Activated naive CD8-positive, alpha-beta T cell treated with anti-CD3 and anti-CD28 coated beads, Interleukin-2, amount 10 ng/mL, durations not matched to agents 7 days and 5 days (primary cell): ENCODE measurements at places on chromosomes 5 and 9. TPM values are rescaled to one million over a fixed set of nuclear protein-coding genes. Genes with fewer than 3 reads are reported as not detected.

The PTGS1 gene
- 1.6 TPM for total RNA-seq

The EGFLAM gene
- not detected for total RNA-seq

The SPATA31A3 gene
- not detected for total RNA-seq

The SPDL1 gene
- total RNA-seq: 37.4 TPM

The GABRP gene
- total RNA-seq: not detected

The ADAMTSL1 gene
- total RNA-seq: not detected

The SOX30 gene
- 0.09 TPM for total RNA-seq

The MLANA gene
- not detected for total RNA-seq

The TAF1L gene
- total RNA-seq: 0.06 TPM

The LPAR1 gene
- not detected for total RNA-seq

- H3K27me3 ChIP-seq: no peaks in the 10 kb centered on the region
- H3K36me3 ChIP-seq: no peaks in the 10 kb centered on the region
- DNase-seq: no peak
- no peak overlapping the region for H3K27ac ChIP-seq
Measured at GRCh38 chr5:123813937-123814624, 302.1 kb downstream of the CSNK1G3 start.

GRCh38 chr5:168844922-168845296, 265.7 kb upstream of the PANK3 start:
- no peaks in the 10 kb centered on the region for H3K36me3 ChIP-seq
- no peak overlapping the region for H3K27ac ChIP-seq
- peaks cover 37% of the 10 kb centered on the region for H3K27me3 ChIP-seq
- H3K4me1 ChIP-seq: peaks cover under 1% of the 10 kb centered on the region

GRCh38 chr5:147400126-147400809, 109.6 kb downstream of the DPYSL3 start:
- DNase-seq: no peak
- no peaks in the 10 kb centered on the region for H3K27me3 ChIP-seq
- H3K27ac ChIP-seq: no peak overlapping the region
- H3K36me3 ChIP-seq: no peaks in the 10 kb centered on the region

DNA sequence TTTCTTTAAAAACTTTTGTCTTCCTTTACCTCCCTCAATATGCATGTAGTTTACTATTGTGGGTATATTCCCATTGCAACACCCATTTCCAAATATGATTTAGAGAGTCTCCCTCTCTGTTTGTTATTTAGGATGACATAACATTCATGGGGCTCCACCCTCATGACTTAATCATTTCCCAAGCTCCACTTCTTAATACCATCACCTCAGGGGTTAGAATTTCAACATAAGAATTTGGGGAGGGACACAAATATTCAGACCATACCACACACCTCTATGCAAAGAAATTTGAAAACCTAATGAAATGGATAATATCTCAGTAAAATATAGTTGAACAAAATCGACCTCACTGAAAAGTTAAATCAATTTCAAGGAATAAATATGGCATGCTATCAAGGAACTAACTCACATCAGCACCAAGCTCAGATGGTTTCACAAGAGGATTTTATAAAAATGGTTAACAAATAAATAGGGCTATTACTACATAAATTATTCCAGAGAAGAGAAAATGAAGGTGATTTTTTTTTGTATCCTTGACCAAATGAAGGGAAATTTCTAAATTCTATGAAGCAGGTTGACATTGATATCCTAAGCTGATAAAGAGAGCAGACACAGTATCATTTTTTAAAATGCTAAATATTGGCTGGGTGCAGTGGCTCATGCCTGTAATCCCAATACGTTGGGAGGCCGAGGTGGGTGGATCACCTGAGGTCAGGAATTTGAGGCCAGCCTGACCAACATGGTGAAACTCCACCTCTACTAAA, 20.2 kb upstream of the UBTD2 start:
- peaks cover 13% of the 10 kb centered on the region for H3K27me3 ChIP-seq
- no peak overlapping the region for H3K27ac ChIP-seq
- no peak for DNase-seq
- no peak overlapping the region for H3K4me3 ChIP-seq
- no peaks in the 10 kb centered on the region for H3K4me1 ChIP-seq
- H3K36me3 ChIP-seq: no peaks in the 10 kb centered on the region

DNA sequence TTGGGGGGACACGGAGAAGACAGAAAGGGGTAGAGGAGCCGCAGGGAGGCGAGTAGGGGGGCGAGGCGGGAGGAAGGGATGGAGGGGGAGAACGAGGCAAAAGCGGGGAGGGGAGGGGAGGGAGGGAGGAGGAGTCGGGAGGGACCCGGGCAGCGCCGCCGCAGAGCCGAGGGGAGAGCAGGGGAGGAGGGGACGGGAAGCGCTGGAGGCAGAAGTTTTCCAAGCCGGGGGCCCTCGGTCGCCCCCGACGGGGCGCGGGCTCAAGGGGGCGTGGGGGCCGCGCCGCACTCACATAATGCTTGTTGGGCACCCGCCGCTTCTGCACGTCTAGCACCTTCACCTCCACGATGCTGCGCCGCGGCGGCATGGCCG, 353 bp downstream of the SH3PXD2B start:
- H3K27ac ChIP-seq: no peak overlapping the region
- peaks cover 10% of the 10 kb centered on the region for H3K4me1 ChIP-seq
- peaks cover 46% of the 10 kb centered on the region for H3K27me3 ChIP-seq
- DNase-seq: no peak

DNA sequence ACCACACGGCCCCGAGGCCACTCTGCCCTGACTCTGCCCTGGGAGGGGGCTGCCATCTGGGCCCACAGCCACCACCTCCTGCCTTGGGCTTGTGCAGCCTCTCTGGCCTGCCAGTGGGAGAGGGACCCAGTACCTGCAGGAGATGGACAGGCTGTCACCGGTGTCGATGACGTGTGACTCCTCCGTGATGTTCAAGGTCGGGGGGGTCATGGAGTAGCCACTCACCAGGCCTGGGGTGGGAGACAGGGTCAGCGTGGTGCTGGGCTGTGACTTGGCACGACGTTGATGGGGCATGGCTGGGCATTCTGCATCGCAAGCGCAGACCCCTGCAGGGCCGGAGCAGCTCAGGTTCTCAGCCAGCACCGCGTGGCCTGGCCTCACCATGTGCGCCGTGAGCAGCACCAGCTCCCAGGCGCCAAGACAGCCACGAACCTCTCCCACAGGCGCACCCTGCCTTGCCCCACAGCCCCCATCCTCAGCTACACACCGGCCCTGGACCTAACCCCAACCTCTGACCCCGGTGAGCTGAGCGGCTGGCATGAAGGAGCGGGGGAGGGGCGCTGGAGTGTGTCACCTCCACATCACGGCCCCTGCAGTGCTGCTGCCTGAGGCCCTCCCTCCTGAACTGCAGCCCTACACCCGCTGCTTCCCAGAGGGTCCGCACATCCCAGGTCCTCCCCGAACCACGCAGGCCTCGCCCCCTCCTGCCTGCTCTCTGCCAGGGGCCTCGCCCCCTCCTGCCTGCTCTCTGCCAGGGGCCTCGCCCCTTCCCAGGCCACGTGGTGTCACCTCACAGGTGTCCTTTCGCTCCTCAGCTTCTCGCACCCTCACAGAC, 17.6 kb downstream of the FLT4 start:
- no peaks in the 10 kb centered on the region for H3K27me3 ChIP-seq
- H3K4me3 ChIP-seq: no peak overlapping the region
- H3K27ac ChIP-seq: no peak overlapping the region
- no peak for DNase-seq
- no peaks in the 10 kb centered on the region for H3K4me1 ChIP-seq

DNA sequence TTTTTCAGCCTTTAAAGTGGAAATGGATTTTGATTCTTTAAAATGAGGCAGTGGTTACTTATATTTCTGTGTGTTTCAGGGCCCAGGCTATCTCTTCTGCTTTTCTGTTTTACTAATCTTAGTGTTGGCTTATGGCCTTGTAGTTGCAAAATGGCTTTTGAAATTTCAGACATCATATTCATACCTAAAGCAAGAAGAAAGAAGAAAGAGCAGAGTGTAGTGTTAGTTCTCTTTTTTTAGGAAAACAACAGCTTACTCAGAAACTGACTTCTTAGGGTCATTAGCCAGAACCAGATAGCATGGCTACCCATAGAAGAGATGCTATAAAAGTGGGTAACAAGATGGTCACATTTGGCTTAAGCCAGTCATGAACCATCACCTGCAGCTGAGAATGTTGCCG, 20.9 kb downstream of the ZBED3 start:
- H3K27ac ChIP-seq: no peak overlapping the region
- H3K4me1 ChIP-seq: peaks cover 10% of the 10 kb centered on the region
- H3K36me3 ChIP-seq: peaks cover 49% of the 10 kb centered on the region
- DNase-seq: no peak
- no peak overlapping the region for H3K4me3 ChIP-seq

DNA sequence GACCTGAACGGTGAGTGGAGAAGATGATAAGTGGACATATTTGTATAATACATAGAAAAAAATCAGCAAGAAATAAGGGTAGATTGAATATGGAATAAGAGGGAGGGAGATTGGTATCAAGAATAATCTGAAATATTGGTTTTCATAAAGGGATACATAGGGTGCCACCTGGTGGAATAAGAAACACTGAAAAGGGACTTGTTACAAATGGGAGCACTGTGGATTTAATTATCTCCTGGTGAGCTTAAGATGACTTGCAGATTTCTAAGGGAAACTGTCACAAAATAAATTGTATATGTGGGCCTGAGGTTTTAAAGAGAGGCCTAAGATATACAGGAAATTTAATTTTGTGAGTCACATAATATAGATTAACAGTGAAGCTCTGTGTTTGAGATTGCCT, 1403.5 kb upstream of the CDH18 start:
- no peaks in the 10 kb centered on the region for H3K36me3 ChIP-seq
- H3K4me3 ChIP-seq: no peak overlapping the region
- H3K4me1 ChIP-seq: no peaks in the 10 kb centered on the region
- DNase-seq: no peak
- no peak overlapping the region for H3K27ac ChIP-seq
- no peaks in the 10 kb centered on the region for H3K27me3 ChIP-seq

DNA sequence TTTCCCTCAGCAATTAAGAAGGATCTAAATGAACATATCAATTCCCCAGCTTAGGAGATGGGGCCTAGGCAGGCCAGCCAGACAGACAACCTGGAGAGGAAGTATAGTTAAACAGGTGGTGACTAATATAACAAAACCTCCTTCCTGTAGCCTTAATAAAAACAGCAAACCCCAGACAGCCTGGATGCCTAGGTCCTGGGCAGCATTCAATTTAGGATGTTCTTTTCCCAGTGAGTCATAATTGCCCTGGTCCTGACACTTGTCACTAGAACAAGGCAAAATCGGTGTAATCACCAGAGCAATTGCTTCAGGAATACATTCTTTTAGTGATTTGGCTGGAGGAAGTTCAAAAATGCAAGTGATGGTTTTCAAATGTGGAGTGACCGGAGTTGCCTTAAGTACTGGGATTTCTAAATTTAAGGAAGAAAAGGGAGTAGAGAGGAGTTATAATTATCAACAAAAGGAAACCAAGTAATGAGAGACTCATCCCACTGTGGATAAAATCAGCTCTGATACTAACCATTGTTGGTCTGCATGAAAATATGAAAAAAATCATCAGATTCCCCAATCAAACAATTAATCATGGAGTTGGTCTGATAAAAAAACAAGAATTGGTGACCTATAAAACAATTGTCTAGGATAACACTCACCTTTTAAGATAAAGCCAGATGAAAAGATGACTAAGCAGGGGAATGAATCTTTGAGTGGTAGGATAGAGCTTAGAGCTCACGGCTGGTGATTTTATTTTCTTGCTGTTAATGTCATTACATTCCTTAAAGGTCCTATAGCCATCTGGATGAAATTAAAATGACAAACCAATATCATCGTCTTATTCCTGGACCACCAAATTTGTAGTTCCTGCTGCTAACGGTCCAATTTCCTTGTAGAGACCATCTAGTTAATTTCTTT, 39.0 kb upstream of the TARS1 start:
- no peaks in the 10 kb centered on the region for H3K4me1 ChIP-seq
- H3K27ac ChIP-seq: no peak overlapping the region
- no peaks in the 10 kb centered on the region for H3K36me3 ChIP-seq
- H3K27me3 ChIP-seq: peaks cover 3% of the 10 kb centered on the region
- H3K4me3 ChIP-seq: no peak overlapping the region

- no peak overlapping the region for H3K27ac ChIP-seq
- H3K4me1 ChIP-seq: peaks cover 8% of the 10 kb centered on the region
- peaks cover 27% of the 10 kb centered on the region for H3K27me3 ChIP-seq
- H3K36me3 ChIP-seq: no peaks in the 10 kb centered on the region
Measured at GRCh38 chr9:124505006-124505900, 1.9 kb downstream of the NR5A1 start.

DNA sequence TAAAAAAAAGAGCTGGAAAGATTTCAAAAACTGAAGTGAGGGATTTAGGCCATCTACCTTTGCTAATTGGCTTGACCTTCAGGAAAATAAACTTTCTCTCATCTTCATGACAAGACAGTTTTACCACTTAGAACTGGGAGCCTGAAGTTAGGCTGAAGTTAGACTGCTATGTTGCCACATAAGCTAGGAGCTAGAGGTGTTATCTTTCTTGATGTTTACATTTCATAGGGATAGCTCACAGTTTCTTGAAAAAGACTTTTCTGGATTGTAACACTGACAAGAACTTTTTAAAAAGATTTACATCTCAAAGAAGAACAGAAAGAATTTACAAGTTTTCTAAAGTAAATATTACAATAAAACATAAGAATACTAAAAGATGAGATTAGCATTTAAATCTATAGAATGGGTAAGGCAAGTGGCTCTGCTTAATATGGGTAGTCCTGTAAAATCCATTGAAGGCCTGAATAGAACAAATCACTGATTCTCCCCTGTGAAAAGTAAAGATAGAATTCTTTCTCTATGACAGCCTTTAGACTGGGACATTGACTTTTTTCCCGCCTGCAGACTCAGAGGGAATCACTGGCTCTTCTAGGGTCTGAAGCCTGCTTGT, 1665.4 kb upstream of the CDH9 start:
- no peaks in the 10 kb centered on the region for H3K27me3 ChIP-seq
- no peaks in the 10 kb centered on the region for H3K36me3 ChIP-seq
- no peaks in the 10 kb centered on the region for H3K4me1 ChIP-seq
- no peak overlapping the region for H3K27ac ChIP-seq

DNA sequence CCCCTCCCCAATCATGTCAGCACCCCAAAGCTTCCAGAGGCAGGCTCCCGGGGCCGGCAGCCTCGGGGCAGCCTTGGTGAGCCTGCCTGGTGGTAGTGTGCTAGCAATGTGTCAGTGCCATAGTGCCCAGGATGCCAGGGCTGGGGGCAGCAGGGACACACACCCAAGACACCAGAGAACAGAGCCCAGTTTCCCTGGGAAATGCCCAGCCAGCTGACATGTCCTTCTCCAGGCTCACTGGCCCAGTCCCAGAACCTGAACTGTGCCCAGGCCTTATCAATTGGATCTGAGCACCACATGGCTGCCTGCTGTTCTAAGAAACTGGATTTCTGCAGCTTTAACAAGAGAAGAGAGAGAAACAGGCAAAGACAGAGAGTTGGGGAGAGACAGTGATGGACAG, 74.9 kb upstream of the LRRTM2 start:
- H3K27ac ChIP-seq: no peak overlapping the region
- DNase-seq: no peak
- H3K4me3 ChIP-seq: no peak overlapping the region
- peaks cover 13% of the 10 kb centered on the region for H3K4me1 ChIP-seq
- H3K27me3 ChIP-seq: no peaks in the 10 kb centered on the region
